ENCODE measurements at places on chromosomes 13 and 19. TPM values are rescaled to one million over a fixed set of nuclear protein-coding genes. Genes with fewer than 3 reads are reported as not detected.

- DNase-seq: no peak
Observed at GRCh38 chr13:81757348-81757970, 1416.5 kb upstream of the SPRY2 start.

DNA sequence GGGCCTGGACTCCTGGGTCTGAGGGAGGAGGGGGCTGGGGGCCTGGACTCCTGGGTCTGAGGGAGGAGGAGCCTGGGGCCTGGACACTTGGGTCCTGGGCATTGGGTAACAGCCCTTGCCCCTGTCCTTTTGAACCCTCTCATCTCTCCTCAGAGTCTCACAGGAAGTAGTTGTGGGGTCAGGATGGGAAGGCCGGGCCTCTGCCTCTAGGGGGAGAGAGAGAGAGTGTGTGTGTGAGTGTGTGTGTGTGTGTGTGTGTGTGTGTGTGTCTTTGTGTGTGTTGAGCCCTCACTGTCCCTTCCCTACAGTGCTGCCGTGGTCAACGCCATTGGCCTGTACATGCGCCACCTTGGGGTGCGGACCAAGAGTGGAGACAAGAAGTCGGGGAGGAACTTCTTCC, 10.9 kb downstream of the ARHGEF1 start:
- no peak for DNase-seq

- DNase-seq: no peak
Observed at GRCh38 chr13:100515410-100515800, 73.2 kb downstream of the GGACT start.

GRCh38 chr13:86020351-86021002, 221.3 kb upstream of the SLITRK6 start:
- DNase-seq: peak; percentile 65

GRCh38 chr13:110056640-110057039, 250.3 kb downstream of the COL4A1 start:
- DNase-seq: no peak

DNA sequence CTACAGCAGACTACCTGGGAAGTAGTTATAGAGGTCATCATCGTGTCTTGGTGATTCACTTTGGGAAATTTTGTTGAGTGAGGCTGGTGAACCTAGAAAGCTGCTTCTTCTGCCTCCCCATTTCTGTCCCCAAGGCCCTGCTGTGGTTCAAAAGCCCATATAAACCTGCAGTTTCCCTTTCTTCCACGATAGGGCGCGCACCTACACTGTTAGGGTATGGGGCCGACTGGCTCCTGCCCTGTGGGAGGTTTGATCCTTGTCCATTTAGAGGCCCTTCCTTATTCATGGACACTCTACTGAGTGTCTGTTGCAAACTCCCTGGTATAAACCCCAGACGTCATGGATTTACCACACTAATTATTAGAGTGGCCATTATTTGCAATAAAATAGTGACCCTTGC, 191.8 kb downstream of the GGACT start:
- DNase-seq: no peak

DNA sequence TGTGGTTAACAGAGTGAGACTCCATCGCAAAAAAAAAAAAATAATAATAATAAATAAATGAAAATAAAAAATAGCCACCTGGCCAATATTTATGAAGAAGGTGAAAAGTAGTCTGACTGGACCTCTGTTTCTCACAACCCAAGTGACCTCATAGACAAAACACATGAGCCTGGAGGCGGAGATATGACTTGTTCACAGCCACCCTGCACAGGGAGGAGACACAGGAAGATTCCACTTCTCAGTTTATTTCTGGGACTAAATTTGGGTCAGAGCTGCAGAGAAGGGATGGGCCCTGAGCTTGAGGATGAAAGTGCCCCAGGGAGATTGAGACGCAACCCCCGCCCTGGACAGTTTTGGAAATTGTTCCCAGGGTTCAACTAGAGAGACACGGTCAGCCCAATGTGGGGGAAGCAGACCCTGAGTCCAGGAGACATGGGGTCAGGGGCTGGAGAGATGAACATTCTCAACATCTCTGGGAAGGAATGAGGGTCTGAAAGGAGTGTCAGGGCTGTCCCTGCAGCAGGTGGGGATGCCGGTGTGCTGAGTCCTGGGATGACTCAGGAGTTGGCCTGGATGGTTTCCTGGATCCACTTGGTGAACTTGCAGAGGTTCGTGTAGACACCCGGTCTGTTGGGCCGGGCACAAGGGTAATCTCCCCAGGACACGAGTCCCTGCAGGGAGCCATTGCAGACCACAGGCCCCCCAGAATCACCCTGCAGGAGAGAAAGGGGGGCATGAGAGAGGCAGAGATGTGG, 9.6 kb downstream of the KLK5 start:
- no peak for DNase-seq

DNA sequence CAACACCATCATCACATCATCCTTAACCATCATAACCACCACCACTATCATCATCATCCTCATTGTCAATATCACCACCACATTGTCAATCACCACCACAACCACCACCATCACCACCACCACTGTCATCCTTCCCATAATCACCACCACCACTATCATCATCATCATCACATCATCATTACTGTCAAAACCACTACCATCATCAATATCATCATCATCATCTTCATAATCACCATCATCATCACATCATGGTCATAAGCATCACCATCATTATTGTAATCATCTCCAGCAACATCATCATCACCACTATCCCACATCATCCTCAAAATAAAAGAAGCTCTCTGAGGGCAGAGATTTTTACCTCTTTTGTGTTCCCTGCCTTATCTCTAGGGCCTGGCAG, 52.2 kb downstream of the MBD3L1 start:
- no peak for DNase-seq

GRCh38 chr13:49329831-49330545, 82.3 kb downstream of the CDADC1 start:
- DNase-seq: no peak

GNA15 gene
- total RNA-seq: not detected

KLK2 gene
- total RNA-seq: not detected

CATSPERD gene
- not detected for total RNA-seq

Measured in astrocyte (in vitro differentiated cells and primary cell).